ENCODE measurements at places on chromosomes 16 and 17.

GRCh38 chr16:73251608-73252007 is 203.7 kb upstream of the ZFHX3 start:
- DNase-seq, result no peak

GRCh38 chr16:50884066-50884860 is 142.4 kb downstream of the CYLD start:
- DNase-seq, result no peak

DNA sequence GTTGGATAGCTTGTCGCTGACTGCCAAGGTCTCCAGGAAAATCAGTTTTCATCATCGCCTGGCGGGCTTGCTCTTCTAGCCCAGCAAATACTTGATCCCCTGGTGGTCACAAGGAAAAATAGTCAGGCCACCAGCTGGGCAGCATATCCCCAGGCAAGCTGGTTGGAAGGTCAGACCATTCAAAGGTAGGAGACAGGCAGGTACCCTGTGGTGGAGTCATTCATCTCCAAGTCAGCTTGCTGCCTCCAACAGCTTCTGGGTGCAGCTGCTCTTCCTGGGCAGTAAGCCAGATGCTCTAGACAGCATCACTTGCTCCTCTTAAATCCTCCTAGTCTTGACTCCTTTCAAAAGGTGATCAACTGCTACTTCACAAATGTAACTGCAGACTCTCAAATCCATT is 16.0 kb downstream of the ZNF821 start:
- no peak for DNase-seq

DNA sequence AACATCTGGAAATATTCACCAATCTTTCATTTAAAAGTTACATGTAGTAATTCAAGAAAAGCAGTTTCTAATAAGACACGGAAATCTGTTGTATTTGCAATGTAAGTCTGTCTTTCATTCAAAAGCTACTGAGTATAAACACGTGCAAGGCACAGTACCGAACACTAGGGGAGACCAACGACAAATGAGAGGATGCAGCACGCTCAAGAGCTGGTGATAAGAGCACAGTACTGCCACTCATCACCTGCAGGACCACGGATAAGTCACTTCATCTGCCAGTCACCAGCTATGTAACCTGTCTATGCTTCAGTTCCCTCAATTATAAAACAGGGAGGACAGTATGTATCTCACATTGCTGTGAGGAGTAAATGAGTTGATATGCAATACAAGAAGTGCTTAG is 67.1 kb downstream of the CLEC18A start:
- no peak for DNase-seq

DNA sequence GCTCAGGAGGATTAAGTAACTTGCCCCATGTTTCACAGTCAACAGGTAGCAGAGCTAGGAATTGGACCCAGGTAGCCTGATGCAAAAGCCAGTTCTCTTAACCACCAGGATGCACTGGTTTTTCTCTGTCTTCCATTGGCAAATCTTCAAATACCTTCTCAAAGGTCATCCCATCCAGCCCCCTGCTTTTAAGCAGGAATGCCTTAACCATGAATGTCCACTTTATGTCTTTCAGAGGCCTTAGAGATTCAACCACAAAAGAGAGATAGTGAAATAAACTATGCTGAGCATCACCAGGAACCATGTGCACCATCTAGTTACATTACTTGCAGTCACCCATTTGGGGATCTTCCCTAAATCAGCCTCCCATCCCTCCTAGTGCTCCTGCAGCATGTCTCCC is 94.3 kb downstream of the C17orf67 start:
- no peak for DNase-seq

DNA sequence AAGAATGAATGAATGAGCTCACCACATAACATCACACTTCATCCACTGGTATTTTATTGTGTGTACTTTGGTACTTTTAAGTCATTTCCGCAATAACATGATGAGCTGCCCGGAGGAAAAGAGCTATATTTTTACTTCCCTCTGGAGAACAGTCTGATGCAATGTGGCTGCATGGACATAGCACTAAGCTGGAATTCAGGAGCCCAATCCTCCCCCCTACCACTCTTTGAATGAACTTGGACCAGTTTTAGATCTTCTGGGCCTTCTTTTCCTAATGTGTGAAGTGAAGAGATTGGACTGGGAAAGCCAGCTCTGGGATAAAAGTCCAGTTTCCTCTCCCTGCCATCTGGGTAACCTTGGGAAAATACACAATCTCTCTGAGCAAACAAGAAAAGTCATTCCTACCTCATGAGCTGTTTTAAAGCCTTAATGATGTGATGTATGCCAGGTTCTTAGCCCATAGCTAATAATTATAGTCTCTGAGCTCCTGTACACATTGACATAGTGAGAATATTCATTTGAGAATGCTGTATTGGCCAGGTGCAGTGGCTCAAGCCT is 79.3 kb downstream of the ABCC12 start:
- DNase-seq, result no peak

DNA sequence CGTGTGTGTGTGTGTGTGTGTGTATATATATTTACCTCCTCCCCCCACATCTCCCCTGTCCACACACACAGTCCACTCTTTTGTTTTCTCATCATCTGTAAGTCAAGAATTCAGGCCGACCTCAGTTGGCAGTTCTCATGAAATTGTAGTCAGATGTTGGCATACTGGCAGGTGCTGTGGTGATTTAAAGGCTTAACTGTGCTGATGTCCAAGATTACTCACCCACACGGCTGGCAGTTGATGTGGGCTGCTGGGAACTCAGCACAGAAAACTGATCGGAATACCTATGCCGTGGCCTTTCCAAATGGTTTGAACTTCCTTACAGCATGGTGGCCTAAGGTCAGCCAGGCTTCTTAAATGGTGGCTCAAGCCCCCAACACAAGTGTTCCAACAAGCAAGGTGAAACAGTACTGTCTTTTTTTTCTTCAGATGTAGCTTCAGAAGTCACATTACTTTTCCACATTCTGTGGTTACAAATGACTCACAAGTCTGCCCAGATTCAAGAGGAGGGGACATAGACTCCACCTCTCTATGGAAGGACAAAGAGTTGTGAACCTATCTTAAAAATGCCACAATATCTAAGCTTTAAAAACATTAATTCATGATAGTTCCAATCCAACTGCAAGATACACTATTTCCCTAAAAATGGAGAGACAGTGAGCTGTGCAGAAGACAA is 198.5 kb upstream of the HS3ST4 start:
- DNase-seq, result no peak

DNA sequence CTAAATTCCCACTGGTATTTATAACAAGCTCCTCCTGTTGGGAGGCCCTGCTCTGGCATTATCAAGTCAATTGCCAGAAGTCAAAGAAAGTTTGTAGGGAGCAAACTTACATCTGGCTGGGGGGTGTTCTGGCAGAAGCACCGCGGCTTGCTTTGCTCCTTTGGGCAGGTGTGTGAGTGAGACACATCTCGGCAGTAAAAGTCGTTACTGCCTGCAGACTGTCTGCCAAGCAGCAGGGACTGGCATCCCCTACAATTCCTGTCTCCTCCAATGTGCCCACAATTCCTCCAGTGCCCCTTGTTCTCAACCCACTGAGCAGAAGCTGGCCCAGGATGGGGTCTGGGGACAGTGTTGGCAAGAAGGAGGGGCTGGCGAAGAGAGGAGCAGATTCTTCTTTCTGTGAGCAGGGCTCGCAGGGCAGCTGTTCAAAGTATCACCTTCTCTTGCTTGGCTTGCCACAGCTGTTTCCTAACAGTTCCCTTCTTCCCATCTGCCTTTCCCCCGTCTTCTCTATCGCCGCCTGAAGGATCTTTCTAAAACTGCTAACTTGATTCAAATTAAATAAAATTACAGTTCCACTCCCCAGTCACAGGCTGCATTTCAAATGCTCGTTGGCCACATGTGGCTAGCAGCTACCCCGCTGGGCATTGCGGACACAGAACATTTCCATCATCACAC is 30.2 kb downstream of the SPACA3 start:
- DNase-seq, result no peak

- DNase-seq, result no peak
These were observed 615.6 kb upstream of the SOX9 start for GRCh38 chr17:71505200-71505599.

- no peak for DNase-seq
These were observed 2.0 kb downstream of the RRAD start for GRCh38 chr16:66923247-66923731.

DNA sequence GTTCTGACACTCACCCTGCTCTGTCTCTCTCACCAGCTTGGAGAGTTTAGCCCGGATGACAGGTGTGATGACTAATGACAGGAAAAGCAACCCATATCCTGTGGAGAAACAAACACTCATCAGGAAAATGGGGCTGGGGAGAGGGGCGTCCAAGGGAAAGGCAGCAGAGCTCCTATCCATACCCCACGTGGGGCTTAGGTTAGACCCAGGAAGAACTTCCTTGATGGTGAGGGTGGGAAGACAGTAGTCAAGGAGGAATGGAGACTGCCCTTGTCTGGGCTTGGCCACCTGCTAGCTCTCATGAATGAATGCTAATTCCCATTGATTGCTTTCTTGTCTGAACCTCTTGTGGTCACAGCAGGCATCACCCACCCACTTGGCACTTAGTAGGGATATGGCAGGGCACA is 3.8 kb downstream of the SLC46A1 start:
- peak; percentile 37 for DNase-seq

DNA sequence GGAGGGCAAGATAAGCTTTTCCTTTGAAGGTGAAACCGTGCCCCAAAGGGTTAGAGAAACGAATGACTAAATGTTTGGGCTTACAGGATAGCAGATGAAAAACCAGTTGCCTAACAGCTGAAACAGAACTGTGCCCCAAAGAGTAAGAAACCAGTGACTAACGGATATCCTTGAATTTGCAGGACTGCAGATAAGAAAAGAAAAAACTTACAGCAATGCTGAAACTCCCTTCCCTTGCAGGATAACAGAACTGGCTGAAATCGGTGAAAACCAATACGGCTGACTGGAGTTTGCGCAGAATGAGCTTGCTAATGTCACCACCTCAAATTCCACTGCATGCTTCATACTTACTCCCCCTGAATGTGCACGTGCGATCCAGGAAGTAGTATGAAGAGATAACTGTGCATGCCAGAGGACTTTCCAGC is 175.2 kb upstream of the NLRP1 start:
- no peak for DNase-seq

DNA sequence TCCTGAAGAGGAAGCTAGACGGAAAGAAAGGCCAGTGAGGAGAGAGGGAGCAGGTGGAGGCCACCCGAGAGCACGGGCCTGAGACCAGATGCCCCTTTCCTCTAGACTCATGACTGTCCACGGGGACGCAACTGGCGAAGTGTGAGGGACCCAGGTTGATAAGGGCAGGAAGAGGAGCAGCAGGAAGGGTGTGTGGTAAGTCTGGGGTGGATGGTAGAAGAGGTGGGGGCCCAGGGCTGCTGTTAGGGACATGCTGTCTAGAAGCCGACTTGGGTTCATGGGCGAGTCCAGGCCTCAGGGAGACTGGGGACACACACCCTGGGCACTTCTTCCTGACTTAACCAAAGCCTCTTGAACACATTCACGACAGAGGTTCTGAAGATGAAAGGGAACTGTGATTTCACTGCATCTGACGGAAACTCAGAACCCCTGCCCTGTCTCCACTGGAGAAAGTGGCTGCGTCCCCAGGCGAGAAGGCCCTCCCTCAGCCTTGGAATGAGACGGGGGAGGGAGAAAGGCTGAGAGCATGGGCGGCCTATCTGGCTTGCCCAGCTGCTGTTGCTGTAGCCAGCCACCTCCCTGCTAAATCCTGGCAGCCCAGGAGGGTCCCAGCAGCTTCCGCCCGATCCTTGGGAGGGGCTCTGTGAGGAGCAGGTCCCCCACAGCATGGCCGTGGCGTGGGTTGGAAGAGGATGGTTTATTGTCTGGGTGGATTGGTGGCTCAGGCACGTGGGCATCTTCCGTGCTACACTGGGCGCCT is 6.0 kb downstream of the HIC1 start:
- no peak for DNase-seq

- no peak for DNase-seq
These were observed 134.1 kb downstream of the WSCD1 start for GRCh38 chr17:6204203-6204722.

DNA sequence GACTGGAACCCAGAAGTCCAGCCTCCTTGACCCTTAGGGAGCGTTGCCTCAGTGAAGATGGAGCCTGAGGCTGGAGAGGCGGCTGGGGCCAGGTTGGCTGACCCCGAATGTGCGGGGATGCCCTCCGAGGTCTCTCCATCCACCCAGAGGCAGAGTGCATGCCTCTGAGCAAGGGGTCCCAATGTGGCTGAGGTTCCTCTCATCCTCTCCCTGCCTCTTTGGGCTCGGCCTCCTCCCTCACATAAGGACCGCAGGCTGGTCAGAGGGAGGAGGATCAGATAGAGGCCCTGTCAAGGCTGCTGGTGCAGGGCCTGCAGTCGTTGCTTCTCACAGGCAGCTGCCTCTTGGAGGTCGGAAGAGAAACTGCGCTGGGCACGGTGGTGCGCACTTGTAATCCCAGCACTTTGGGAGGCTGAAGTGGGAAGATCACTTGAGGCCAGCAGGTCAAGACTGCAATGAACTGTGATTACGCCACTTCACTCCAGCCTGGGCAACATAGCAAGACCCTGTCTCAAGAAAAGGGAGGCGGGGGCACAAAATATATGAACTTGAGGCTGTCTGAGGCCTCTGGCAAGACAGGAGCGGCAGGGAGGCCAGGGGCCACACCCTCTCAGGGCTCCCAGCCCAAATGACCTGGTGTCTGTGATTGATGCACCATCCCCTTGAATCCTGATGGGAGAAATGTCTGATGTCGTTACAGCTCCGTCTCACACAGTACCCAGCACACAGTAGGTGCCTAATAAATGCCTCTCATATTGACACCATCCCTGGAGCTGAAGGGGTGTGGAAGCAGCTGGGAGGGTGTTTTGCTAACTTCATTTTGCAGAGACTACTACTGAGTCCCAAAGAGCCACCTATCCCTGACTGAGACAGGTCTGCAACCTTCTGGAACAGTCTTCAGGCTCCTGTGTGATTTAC is 220.1 kb upstream of the GSE1 start:
- DNase-seq, result peak; percentile 37

GRCh38 chr17:2841606-2842005 is 45.4 kb downstream of the RAP1GAP2 start:
- no peak for DNase-seq

DNA sequence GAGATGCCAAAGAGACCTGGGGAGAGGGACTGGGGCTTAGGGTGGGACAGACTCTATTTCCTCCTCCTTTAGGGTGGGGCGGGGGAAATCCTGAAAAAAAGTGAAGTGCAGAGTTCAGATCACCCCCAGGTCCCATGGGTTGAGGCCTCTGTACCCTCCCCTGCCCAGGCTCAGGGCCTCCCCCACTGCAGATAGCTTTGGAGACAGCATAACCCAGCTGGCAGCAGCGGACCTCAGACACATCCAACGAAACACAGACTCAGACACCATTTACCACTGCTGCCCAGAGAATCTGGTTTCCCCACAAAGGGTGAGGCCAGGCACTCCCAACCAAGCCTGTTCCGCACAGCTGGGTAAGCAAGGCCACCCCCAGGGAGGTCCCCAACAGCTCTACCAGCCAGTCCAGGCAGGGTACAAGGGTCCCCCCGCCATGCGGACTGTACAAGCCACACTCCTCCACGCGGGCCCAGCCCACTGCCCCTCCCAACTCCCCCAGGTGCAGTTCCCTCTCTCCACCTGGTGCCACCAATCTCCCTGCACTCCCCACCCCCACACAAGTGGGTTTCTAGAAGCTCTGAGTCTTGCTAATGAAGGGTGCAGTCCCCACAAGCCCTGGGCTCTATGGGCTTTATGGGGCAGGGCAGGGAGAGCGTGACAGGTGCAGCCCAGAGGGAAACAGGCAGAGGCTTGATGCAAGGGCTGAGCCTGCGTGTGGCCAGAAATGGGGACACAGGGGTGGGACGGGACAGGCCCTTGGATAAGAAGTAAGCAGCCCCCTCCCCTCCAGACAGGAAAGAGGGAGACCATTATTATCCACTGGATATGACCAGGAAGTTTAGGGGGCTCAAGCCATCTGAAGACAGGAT is 8.9 kb downstream of the RHBDF2 start:
- peak; percentile 77 for DNase-seq

- no peak for DNase-seq
These were observed 1.1 kb upstream of the ALOX12 start for GRCh38 chr17:6994666-6995256.

Data from natural killer cell treated with Interleukin-12 subunit alpha and Interleukin-12 subunit beta and Interleukin-15 and Interleukin-18, amount 100 ng/mL, for 72 hours (primary cell).